Activated CD4-positive, alpha-beta T cell treated with anti-CD3 and anti-CD28 coated beads for 36 hours (primary cell): ENCODE measurements at places on chromosomes 11 and 22.

GRCh38 chr11:766106-766935 is 11.0 kb downstream of the GATD1 start:
- no peak overlapping the region for H3K4me3 ChIP-seq
- peaks cover 33% of the 10 kb centered on the region for H3K36me3 ChIP-seq
- peak overlapping the region; percentile 14 for H3K27ac ChIP-seq
- H3K27me3 ChIP-seq = no peaks in the 10 kb centered on the region
- no peak for DNase-seq

DNA sequence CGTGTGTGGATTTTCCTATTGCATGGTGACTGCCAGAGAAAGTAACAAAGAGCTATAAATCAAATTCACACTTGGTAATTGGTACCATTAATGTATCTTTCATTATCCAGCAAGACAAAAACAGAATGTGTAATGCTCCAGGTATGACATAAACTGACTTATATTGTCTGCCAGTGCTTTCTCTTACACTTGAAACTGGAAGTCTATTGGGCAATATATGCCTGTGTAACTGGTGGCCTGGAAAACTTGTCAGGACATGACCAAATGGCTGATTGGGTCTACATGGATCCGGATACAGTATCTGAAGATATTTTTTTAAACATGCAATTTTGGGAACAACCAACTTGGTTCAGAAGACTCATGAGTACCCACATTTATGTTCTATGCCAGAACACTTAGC is 174.6 kb upstream of the ARHGAP42 start:
- DNase-seq = no peak
- no peaks in the 10 kb centered on the region for H3K27me3 ChIP-seq

DNA sequence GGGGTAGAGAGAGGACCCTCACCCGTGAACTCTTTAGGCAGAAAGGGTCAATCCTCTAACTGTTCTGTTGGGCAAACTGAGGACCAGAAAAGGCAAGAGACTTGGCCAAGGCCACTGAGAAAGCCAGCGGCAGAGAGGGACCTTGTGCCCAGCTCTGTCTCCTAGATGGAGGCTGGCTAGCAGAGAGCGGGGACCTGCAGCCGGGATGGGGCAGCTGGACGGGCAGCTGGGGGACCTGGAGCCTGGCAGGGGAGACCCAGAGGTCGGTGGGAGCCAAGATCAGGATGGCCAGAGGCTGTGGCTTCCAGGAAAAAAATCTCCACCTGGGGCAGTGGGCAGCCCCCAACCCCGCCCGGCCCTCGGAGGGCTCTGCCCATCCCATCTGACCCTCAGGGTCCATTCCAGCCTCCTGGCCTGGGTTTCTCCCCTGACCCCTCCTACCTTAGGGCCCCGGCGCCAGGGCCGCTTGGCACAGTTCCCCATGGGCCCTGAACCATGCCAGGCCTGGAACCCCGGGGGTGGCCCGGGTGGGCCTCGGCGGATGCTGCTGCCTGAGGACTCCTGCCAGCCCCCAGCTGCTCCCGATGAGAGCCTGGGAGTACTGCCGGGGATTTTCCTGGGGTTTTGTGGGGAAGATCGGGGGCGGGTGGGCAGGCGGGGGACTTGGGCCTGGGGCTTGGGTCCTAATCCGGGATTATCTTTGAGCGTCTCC is at the start of gene CABP2:
Gene CABP2 (minus strand): TSS at position 603 of the 712 bp plus-strand sequence. CDS start 120 bp downstream, at position 483.
- H3K27ac ChIP-seq = no peak within 1 kb of the TSS
- H3K4me1 ChIP-seq = no peaks in the 10 kb centered on the region
- DNase-seq = no peak
- peaks cover 5% of the 10 kb centered on the region for H3K27me3 ChIP-seq

GRCh38 chr11:30619767-30620166 is 33.6 kb upstream of the MPPED2 start:
- no peaks in the 10 kb centered on the region for H3K4me1 ChIP-seq
- DNase-seq = no peak
- H3K36me3 ChIP-seq = no peaks in the 10 kb centered on the region
- no peak overlapping the region for H3K27ac ChIP-seq
- H3K4me3 ChIP-seq = no peak overlapping the region
- no peaks in the 10 kb centered on the region for H3K27me3 ChIP-seq

- no peak overlapping the region for H3K4me3 ChIP-seq
- peaks cover 34% of the 10 kb centered on the region for H3K36me3 ChIP-seq
- DNase-seq = no peak
- no peaks in the 10 kb centered on the region for H3K27me3 ChIP-seq
These were observed 68.3 kb downstream of the SPECC1L start for GRCh38 chr22:24338726-24339451.

DNA sequence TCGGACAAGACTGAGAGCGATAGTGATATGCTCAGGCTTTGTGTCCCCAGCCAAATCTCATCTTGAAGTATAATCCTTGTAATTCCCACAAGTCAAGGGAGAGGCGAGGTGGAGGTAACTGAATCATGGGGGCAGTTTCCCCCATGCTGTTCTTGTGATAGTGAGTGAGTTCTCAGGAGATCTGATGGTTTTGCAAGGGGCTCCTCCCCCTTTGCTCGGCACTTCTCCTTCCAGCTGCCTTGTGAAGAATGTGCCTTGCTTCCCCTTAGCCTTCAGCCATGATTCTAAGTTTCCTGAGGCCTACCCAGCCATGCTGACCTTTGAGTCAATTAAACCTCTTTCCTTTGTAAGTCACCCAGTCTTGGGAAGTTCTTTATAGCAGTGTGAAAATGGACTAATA is 7.5 kb upstream of the FOLR2 start:
- no peaks in the 10 kb centered on the region for H3K4me1 ChIP-seq
- peaks cover 5% of the 10 kb centered on the region for H3K36me3 ChIP-seq
- no peak overlapping the region for H3K27ac ChIP-seq
- H3K27me3 ChIP-seq = peaks cover 13% of the 10 kb centered on the region
- no peak for DNase-seq

GRCh38 chr11:64872790-64873488 is 5.5 kb downstream of the EHD1 start:
- peak overlapping the region; percentile 26 for H3K4me3 ChIP-seq
- H3K4me1 ChIP-seq = peaks cover 82% of the 10 kb centered on the region
- peaks cover 57% of the 10 kb centered on the region for H3K36me3 ChIP-seq
- no peaks in the 10 kb centered on the region for H3K27me3 ChIP-seq
- no peak for DNase-seq
- peak overlapping the region; percentile 68 for H3K27ac ChIP-seq

DNA sequence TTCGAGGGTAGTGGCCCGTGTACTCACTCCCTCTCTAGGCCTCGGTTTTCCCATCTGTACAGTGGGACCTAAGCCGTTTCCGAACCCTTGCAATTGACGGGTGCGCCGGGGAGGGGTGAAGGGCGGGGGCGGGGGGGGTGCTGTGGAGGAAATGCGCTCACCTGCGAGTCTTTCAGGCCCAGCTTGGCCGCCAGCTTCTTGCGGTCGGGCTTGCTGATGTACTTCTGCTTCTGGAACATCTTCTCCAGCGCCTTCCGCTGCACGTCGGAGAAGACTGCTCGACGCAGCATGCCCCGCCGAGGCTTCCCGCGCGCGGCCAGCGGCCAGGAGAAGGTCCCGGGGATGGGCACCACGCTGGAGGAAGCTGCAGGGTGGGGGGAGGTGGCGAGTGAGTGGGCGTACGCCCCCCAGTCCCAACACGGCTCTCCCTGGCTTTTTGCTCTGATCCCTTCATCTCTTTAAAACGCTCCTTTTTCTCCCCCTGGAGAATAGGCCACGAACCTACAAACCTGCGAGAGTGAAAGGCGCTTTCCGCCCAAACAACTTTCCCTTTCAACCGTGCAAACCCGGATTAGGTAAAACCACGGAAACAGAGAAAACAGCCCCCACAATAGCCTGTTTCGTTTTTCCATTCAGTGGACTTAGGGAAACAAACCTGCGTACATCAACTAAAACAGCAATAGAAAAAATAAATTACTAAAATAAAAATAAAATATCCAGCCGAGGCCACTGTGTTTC is 3.2 kb downstream of the DBX1 start:
- H3K36me3 ChIP-seq = no peaks in the 10 kb centered on the region
- DNase-seq = peak; percentile 70
- peak overlapping the region; percentile 50 for H3K4me3 ChIP-seq
- no peak overlapping the region for H3K27ac ChIP-seq
- peaks cover 54% of the 10 kb centered on the region for H3K27me3 ChIP-seq
- peaks cover 19% of the 10 kb centered on the region for H3K4me1 ChIP-seq

DNA sequence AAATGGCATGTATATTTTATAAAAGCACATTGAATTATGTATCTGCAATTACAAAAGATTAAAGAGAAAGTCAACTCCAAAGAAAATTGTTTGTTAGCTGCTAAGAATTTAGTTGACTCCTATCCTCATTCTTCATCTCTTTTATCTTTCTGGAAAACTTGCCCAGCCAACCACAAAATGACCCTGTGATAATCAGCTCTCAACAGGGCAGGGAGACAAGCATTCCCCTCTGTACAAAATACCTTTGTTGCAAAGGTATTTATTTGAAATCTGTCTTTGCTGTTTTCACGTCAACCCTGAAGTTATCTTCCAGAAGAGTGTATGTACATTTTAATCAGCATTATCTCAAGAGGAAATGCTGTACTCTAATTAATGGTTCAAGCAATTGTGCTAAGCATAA is 191.1 kb upstream of the DDI1 start:
- no peak overlapping the region for H3K27ac ChIP-seq
- H3K4me1 ChIP-seq = no peaks in the 10 kb centered on the region
- H3K27me3 ChIP-seq = no peaks in the 10 kb centered on the region
- no peaks in the 10 kb centered on the region for H3K36me3 ChIP-seq

DNA sequence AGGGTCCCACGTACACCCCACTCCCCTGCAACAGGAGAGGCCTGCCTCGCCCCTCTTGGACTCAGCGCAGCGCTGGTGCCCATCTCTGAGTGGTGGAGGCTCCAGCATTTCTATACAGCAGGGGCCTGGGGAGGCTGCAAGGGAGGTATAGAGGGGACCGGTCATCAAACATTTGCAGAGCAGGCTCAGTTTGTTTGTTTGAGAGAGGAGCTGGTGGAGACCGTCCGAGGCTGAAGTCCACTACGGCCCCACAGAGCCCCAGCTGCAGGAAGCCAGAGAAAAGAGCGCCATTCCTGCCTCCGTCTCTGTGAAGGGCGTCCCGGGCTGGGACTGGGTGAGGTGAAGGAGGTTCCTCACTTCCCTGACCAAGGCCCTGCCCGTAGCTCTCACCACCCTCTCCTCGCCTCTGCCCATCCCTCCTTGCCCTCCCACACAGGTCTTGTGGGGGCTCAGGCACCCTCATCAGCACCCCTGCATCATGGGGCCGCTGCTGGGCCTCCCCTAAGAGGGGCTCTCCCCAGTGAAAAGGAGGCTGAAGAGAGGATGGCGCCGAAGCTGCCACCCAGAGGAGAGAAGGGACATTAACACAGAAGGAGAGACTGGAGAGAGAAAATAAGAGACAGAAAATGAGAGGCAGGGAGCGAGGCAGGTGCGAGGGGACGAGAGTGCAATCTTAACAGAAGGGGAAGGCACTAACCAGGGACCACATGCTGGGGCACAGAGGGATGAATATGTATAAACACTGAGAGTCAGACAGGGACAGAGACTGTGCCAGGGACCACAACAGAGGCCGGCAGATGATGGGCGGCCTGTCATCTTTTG is 24.5 kb downstream of the RPUSD4 start:
- H3K4me3 ChIP-seq = no peak overlapping the region
- no peak overlapping the region for H3K27ac ChIP-seq
- no peaks in the 10 kb centered on the region for H3K27me3 ChIP-seq
- DNase-seq = no peak
- peaks cover 3% of the 10 kb centered on the region for H3K36me3 ChIP-seq

GRCh38 chr11:2213384-2213842 is 41.8 kb upstream of the TH start:
- peak overlapping the region; percentile 66 for H3K27ac ChIP-seq
- no peaks in the 10 kb centered on the region for H3K27me3 ChIP-seq
- no peaks in the 10 kb centered on the region for H3K36me3 ChIP-seq
- peaks cover 11% of the 10 kb centered on the region for H3K4me1 ChIP-seq
- H3K4me3 ChIP-seq = peak overlapping the region; percentile 20
- DNase-seq = peak; percentile 74

DNA sequence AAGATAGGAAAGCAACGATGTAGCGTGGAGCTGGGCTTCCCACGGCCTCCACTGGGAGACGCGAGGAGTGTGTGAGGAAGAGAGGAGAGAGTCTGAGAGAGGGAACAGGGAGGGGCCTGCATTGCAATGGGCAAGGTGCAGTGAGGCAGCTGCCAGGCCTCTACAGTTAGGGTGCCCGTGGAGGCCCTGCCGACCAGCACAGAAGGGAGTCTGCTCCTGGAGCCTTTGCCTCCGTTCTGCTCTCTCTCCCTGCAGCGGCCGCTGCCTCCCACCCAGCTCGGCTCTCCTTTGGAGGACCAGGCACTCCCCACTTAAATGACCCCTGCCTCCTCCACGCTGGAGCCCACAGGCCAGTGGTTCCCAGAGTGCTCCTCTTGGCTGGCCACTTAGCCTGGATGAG is 181.7 kb downstream of the EFCAB6 start:
- H3K4me1 ChIP-seq = no peaks in the 10 kb centered on the region
- no peak overlapping the region for H3K27ac ChIP-seq
- no peak overlapping the region for H3K4me3 ChIP-seq
- DNase-seq = no peak
- peaks cover 3% of the 10 kb centered on the region for H3K27me3 ChIP-seq

DNA sequence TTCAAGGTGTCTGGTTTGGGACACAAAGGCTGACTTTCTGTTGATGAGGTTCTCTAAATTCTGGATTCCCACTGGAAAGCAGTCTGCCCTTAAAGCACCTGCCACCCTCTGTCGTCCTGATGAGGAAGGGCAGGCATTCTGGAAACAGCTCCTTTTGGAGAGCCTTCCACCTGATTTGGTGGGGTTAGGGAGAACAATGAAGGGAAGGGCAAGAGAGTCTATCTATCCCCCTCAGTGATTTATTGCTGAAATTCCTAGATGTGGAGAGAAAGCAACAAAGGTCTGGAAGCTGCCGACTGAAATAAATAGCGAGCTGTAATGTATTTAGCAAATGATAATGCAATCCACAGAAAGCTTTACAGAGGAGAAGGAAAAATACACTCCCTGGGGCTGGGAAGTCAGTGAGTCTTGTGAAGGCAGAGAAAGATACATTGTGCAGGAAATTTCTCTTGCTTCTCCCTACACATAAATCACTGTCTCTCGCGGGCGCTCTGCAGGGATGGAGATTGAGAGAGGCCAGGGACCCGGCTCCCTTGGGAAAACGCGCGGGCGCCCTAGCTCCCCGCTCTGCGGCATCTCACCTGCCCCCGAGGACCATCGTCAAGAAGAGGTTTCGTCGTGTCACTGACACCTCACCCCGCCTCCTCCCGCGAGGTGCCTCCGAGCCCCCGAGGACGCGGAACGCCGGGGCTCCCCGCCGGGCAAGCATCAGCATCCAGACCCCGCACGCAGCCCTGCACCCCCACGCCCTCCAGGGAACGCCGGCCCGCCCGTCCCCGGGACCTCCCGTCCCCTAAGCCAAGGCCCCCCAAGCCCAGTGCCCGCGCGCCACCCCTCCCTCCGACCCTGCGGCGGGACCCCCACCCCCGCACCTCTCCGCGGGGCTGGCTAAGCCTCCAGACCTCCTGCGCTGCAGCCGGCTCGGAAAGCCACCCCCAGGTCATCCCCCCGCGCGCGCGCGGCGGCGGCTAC is 673 bp downstream of the CDON start:
- peak overlapping the region; percentile 27 for H3K27ac ChIP-seq
- H3K4me1 ChIP-seq = peaks cover 5% of the 10 kb centered on the region
- peaks cover 12% of the 10 kb centered on the region for H3K27me3 ChIP-seq
- no peaks in the 10 kb centered on the region for H3K36me3 ChIP-seq
- DNase-seq = peak; percentile 50
